ENCODE measurements at places on chromosomes 5 and 9.

DNA sequence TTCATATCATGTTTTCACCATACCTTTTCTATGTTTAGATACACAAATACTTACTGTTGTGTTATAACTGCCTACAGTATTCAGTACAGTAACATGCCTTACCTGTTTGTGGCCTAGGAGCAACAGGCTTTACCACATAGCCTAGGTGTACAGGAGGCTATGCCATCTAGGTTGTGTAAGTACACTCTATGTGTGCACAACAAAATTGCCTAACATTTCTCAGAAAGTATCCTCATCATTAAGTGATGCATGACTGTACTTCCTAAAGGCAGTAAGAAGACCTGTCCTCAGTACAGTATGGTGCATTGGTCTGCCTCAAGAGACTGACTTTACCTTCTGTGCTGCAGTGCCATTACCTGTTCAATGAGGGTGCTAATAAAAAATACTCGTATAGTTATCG lies 7.9 kb downstream of the TXN start:
- no peak for DNase-seq

DNA sequence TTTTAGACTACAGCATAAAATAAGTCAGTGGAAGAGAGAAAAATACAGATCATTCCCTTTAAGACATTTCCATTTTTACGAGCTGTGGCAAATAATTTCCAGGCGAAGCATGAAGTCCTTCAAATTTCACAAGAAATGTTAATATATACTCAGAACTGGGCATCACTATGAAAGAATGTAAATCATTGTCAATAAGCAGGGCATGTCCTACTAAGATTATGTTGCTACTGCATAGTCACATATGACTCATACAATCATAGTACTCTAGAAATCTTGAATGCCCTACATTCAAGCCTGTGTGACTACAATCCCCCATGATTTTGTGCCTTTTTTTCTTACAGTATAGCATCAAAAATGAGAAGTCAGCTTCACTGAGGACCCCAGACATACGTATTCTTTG lies 485.2 kb upstream of the FTMT start:
- DNase-seq = no peak

GRCh38 chr5:7925961-7926695 lies 57.2 kb downstream of the MTRR start:
- DNase-seq = no peak

GRCh38 chr5:124865603-124866354 lies 119.3 kb upstream of the ZNF608 start:
- no peak for DNase-seq

DNA sequence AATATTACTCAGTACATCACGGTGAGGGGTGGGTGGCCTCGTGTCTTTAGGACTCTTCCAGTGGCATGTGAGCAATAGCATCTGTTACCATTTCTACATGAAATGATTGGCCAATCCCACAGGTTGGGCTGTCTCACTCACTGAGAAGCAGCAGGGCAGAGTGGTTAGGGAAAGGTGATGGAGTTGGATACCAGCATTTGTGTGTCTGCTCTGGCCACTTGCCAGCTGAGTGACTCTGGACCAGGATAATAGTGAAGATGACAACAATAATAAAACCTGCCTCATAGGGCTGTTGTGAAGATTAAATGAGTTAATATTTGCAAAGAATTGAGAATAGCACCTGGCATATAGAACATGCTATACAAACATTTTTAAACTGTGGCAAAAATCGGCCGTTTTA lies 42.0 kb downstream of the IQGAP2 start:
- no peak for DNase-seq

DNA sequence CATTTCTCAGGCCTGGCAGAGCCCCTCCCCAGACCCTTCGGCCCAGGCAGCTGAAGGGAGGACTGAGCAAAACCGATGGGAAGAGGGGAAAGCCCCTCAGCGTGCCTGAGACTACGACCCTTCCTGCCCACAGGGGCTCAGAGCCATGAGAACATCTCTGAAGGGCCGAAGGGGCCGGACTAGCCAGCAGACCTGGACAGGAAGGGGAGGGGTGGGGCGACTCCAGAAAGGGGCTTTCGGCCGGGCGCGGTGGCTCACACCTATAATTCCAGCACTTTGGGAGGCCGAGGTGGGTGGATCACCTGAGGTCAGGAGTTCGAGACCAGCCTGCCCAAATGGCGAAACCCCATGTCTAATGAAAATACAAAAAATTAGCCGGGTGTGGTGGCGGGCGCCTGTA lies 85.8 kb upstream of the PHYKPL start:
- no peak for DNase-seq

GRCh38 chr9:122835313-122835731 lies 6.9 kb upstream of the PDCL start:
- no peak for DNase-seq

GRCh38 chr5:129617206-129617605 lies 130.7 kb upstream of the MINAR2 start:
- no peak for DNase-seq

GRCh38 chr5:157611571-157612476 lies 36.2 kb upstream of the ADAM19 start:
- no peak for DNase-seq

GRCh38 chr9:4084435-4084818 lies 215.4 kb downstream of the GLIS3 start:
- DNase-seq = no peak

GRCh38 chr5:78698191-78698791 lies 49.7 kb upstream of the LHFPL2 start:
- no peak for DNase-seq

- no peak for DNase-seq
Observed at GRCh38 chr9:116928884-116929283, 241.8 kb downstream of the TRIM32 start.

GRCh38 chr5:52738095-52738506 lies 49.6 kb upstream of the ITGA1 start:
- DNase-seq = no peak

DNA sequence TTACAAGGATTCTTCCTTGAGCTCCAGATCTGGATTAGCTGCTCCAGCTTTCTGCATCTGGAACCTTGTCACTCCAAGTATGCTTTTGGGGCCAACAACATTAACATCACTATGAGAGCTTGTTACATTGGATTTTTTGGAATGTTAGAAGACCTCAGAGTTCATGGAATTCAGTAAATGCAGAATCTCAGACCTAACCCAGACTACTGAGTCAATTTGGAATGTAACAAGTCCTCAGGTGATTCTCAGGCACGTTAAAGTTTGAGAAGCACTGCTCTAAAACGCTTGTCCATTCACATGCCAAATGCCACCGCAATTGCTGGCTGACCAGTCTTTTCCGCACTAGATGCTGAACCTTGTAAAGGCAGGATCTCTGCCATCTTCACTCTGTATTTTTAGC lies 251.4 kb upstream of the TRIM32 start:
- no peak for DNase-seq

GRCh38 chr5:63961598-63962161 lies 565 bp downstream of the HTR1A start:
- DNase-seq = no peak

- no peak for DNase-seq
Observed at GRCh38 chr9:84759300-84759750, 89.8 kb downstream of the NTRK2 start.

DNA sequence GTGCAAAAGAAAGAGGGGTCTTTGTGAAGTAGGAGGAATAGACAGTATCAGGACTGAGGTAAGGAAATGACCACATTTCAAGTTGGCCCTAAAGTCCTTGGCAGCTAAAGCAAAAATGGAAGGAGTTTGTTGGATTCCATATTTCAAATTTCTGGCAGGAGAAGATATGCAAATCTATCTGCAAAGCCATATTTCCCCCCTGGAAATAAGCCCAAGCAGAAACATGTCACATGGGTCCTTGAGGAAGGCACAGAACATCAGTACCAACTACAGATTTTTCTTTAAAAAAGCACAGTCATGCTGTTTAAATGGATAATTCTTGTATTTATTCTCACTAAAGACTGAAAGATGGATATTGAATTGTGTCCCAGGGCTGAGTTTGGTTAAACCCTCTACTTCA lies 323.0 kb downstream of the TRIM32 start:
- DNase-seq = no peak

DNA sequence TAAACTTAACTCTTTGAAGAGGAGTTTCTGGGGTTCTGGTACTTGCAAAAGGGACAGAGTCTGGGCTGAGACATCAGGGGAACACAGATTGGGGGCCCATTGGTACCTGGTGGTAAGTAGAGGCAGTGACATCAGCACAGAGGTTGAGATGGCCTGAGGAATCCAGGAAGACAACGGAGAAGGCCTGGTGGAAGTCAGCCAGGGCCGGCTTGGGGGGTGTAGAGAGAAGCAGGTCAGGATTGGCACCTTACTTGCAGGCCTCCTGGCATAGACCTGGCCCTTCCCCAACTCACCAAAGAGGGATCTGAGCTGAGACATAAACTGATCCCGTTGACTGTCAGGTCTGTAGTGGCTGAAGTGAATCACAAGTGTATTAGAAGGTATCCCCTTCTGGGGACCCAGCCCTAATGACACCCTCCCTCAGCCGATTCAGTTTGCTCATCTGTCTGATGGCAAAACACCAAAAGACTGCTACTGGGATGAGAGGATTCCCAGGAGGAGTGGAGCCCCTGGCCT lies 5.5 kb downstream of the NOL6 start:
- DNase-seq = peak; percentile 3

- no peak for DNase-seq
Observed at GRCh38 chr9:23543419-23543818, 282.6 kb downstream of the ELAVL2 start.

- no peak for DNase-seq
Observed at GRCh38 chr5:110549301-110549700, 177.2 kb downstream of the TMEM232 start.

GRCh38 chr5:67969631-67970030 lies 245.9 kb upstream of the PIK3R1 start:
- DNase-seq = no peak

DNA sequence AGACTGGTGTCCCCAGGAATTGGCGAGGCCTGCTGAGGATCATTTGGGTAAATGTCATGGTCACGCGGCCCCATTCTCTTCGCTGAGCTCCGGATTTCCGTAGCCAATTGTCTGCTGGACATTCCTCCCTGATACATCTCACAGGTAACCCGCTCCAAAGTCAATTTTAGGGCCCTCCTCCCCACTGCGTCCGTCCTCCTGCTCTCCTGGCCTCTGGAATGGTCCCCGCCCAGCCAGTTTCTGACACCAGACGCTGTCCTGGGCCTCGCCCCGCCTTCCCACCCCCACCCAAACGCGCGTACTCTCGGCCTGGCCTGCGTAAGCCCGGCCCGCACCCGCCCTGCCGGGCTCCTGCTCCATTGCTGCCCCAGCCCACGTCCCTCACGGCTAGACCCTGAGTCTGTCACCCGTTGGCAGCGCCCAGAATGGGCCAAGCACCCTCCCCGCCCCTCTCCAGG lies 202.0 kb downstream of the AUH start:
- no peak for DNase-seq

DNA sequence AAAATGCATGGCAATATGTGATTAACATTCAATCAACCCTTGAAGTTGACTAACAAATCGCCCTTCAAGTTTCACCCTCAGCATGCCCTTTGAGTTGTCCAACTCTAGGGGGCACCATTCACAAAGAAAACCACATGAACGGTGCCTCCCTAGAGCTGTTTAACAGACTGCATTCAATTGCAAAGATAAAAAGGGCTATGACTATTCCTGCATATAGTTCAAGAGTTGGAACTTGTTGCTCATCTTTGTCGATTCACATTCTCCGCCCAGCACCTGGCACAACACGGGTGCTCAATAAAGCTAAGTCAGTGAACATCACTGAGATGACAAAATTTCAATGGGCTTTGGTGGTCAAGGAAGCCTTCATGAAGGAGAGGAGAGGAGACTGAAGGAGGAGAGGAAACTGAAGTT lies 69.6 kb upstream of the SLC30A5 start:
- no peak for DNase-seq

- no peak for DNase-seq
Observed at GRCh38 chr5:7088849-7089248, 307.1 kb upstream of the ADCY2 start.

GRCh38 chr9:116860509-116861120 lies 173.5 kb downstream of the TRIM32 start:
- no peak for DNase-seq

DNA sequence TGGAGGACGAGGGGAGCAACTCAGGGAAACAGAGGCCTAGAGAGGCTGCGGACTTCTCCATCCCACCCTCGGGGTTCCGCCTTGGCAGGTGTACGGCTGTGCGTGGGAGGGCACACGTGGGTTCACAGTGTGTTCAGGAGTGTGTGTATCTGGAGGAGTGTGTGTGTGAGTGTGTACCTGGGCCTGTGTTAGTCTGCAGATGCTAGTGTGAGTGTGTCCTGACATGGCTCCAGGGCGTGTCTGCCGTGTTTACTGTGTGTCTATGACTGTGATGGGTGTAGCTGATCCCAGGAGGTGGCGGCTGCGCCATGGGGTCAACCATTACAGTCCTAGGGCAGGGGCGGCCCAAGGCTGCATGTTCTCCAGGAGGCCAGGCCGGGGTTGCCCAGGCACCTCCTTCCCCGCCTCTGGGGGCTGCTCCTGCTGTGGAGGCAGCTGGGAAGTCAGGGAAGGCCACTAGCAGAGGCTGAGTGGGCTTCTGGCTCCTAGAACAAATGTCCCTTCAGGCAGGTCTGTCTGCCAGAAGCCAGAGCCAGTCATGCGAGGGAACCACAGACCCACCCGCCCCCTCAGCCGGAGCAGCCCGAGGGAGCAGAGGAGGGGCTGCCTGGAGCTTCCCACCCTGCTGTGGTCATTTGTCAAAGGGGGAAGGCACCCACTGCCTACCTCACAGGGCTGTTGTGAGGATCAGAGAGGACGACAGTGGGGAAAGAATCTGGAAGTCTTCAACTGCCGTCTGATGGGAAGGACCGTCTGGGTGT lies 21.4 kb downstream of the CRB2 start:
- DNase-seq = no peak

GRCh38 chr5:106195679-106196474 lies 1474.9 kb downstream of the EFNA5 start:
- DNase-seq = no peak

DNA sequence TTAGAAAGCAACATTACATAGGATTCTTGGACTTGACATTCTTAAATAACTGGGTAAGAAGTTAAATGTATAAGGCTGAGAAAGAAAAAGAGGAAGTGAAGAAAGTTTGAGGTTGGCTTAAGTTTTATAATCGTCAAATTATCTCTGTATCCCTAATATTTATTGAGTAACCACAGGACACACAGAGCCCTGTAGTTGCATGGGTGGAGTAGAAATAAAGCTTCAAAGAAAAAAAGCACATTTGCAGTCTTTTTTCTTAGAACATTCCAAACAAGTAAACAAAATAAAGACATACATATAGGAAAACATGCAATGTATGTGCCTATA lies 137.0 kb downstream of the CCDC192 start:
- DNase-seq = no peak

- DNase-seq = no peak
Observed at GRCh38 chr5:150517272-150518152, 9.6 kb downstream of the NDST1 start.

DNA sequence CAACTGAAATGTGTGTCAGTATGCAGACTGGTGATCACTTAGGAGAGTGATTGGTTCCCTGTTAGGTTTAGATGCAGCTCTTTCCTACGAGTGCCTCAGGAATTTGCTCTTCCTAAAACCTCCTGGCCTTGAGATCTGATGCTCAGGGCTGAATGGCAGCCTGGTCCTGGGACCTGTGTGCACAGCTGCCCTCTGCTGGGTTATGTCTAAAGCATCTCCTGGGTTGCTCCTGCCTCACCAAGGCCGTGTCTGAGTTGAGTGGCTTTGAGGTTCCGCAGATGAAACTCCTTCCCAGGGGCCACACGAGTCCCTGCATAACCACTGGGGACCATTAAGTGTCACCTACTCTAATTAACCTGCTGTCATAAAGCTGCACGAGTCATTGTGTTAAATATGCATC lies 59.5 kb downstream of the MVB12B start:
- DNase-seq = no peak
